ENCODE measurements at places on chromosomes 3 and 15.

DNA sequence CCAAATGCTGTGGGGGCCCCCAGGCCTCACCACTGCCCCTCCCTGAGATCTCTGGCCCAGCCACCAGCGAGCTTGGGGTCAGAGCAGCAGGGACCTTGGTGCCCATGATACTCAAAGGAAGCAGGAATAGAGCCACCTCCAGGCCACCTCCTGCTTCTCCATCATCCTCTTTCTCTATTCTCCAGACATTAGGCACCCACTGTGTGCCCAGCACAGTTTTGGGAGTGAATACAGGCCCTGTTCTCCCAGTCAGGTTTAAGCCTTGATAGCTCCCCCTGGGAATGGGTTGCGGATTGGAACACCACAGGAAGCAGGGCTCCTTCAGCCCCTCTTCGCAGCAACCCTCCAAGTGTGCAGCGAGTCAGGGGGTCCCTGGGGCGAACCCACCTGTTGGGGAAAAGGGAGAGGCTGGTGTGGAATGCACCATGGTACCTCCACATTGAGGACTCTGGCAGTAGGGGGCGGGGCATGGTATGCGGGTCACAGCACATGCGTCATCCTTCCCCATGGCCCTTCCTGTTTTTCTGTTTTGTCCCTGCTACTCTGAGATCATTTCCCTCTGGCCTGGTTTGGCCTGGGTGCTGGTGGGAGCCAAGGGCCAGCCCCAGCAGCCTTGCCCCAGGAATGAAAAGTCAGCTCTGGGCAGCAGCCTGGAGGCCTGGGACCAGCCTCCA is 14.2 kb upstream of the SEMA3B start:
- DNase-seq: peak; percentile 81

DNA sequence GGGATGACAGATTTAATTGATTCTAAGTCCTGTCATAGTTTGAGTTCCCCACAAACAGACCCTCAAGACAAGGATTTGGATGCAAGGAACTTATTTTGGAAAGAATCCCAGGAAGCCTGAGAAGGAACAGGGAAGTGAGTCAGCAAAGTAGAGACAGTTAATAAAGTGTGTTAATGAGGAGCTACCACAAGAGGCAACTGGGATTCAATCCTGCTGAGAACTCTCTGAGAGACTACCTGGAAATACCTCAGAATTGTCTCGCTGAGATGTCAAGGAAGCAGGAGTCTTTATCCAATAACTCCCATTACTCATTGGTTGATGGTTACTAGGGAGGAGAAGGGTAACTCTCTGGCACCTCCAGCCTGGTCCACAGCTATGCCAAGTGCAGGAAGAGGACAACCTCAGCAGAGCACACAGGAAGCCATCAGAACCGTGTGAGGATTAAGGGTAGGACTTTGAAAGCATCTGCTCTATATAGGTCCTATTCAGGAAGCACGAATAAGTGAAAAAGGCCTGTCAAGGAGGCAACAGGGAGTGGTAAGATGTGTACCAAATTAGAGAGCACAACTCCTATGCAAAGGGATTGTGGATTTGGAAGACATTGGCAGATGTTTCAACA is 311.1 kb upstream of the KCNH8 start:
- DNase-seq: no peak

- no peak for DNase-seq
These were observed 41.0 kb downstream of the MCTP2 start for GRCh38 chr15:94272251-94272898.

DNA sequence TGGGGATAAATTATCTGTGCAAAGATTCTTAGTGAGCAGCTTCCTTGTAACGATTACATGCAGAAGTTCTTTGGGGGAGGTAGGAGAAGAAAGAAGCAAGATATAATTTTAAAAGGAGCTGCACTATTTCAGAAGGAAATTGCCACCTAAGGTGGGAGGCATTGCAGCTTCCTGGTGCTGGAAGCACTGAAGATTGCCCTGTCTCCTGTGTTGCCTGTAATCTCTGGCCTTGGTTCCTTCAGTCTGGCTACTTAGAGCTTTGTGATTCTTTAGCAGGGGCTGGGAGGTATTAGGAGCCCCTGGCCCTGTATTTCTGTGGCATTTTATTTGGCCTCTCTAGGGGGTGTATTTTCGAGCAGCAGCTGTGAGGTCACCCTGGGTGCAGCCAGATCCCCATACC is 35.5 kb downstream of the CACNA2D3 start:
- DNase-seq: no peak

GRCh38 chr3:11288786-11289637 is 16.8 kb downstream of the ATG7 start:
- DNase-seq: no peak

GRCh38 chr3:195214381-195214780 is 56.6 kb downstream of the XXYLT1 start:
- peak; percentile 41 for DNase-seq

GRCh38 chr15:25368850-25369249 is 70.0 kb downstream of the UBE3A start:
- no peak for DNase-seq

Measured in tibial artery (tissue), 4 donors.